Non-pigmented ciliary epithelial cell (primary cell): ENCODE measurements at places on chromosomes 3 and 15.

DNA sequence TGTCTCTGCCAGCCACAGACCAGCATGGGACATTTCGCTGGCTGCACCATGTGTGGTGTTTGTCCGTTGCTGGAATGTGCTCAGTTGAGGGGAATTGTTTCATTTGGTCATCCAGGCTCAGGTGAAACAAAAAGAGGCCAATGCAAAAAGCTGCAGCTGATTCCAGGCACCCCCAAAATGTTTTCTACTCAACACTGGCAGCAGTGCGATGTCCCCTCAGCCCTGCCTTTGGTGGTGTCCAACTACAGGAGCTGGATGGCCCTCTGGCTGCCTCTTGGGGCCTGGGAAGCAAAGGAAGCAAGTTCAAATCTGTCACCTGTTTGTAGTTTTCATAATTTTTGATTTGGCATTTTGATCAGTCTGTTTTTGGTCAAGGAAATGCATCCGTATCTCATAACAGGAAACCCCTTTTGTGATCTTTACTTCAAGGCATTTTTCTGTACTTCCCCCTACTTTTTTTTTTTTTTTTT is 141.8 kb downstream of the EEFSEC start:
- DNase-seq, result no peak

GRCh38 chr3:56874269-56874668 is 72.5 kb upstream of the ARHGEF3 start:
- DNase-seq, result no peak

- no peak for DNase-seq
These were observed 144.1 kb downstream of the CD47 start for GRCh38 chr3:107946700-107947099.

GRCh38 chr15:65085990-65086679 is 9.6 kb downstream of the KBTBD13 start:
- no peak for DNase-seq

DNA sequence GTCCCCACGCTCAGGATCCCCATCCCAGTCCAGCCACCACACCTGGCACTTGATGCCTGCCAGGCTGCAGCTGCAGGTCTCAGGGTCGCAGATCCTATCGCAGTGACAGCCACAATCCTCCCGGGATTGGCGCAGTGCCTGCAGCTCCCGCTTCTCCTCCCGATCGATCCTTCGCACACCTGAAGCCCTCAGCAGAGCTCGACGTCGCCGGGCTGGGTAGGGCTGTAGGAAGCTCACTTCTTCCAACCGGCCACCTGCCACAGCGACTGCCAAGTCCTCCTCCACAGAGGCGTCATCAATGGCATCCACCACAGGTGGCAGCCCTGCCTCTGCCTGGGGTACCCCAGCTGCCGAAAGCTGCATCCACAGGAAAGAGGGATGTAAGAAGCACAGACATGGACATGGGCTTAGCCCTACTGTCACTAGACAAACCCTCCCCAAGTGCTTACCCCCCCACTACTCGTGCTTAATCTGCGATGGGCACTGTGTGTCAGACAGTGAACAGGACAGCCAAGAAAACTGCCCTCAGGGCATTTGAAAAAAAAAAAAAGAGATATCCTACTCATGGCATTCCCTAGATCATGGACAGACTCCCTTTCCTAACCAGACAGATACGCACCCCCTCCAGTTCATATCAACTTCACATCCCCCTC is 9.2 kb downstream of the CSRNP1 start:
- no peak for DNase-seq
